ENCODE measurements at places on chromosomes 4 and X. TPM values are rescaled to one million over a fixed set of nuclear protein-coding genes. Genes with fewer than 3 reads are reported as not detected.

The MAP7D2 gene
- 0.12 TPM for total RNA-seq

The RAB28 gene
- 15.6 TPM for total RNA-seq

The HPGDS gene
- total RNA-seq = not detected

The SULT1B1 gene
- 4.5 TPM for total RNA-seq

The PPBP gene
- total RNA-seq = not detected

The MAGEA4 gene
- total RNA-seq = not detected

DNA sequence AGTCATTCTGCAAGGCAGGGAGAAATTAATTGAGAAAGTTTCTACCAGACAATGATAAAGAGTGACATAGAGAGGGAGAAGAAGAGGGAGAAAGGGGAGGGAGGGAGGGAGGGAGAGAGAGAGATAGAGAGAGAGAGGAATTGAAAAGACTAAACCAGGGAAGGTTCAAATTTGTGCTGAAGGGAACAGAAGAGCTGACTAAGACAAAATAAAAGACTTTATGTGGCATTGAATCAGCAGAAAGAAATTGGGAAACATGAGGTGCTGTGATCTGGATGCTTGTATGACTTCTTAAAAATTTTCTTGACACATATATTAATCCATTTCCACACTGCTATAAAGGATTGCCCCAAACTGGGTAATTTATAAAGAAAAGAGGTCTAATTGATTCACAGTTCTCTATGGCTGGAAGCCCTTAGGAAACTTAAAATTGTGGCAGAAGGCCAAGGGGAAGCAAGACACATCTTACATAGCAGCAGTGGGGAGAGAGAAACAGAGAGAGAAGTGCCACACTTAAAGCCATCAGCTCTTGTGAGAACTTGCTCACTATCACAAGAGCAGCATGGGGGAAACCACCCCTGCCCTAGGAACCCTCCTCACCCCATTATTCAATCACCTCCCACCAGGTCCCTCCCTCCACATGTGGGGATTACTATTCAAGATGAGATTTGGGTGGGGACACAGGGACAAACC, 13.5 kb upstream of the CXCL6 start:
- H3K4me1 ChIP-seq = no peaks in the 10 kb centered on the region
- no peaks in the 10 kb centered on the region for H3K36me3 ChIP-seq
- H3K27ac ChIP-seq = no peak overlapping the region
- H3K27me3 ChIP-seq = no peaks in the 10 kb centered on the region
- H3K4me3 ChIP-seq = no peak overlapping the region

DNA sequence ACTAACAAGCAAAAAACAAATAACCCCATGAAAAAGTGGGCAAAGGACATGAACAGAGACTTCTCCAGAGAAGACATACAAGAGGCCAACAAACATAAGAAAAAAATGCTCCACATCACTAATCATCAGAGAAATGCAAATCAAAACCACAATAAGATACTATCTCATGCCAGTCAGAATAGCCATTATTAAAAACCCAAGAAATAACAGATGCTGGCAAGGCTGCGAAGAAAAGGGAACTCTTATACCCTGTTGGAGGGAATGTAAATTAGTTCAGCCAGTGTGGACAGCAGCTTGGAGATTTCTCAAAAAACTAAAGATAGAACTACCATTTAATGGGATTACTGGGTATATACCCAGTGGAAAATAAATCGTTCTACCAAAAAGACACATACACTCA, 79.6 kb downstream of the MAPK10 start:
- no peak for DNase-seq
- no peaks in the 10 kb centered on the region for H3K36me3 ChIP-seq
- peaks cover 12% of the 10 kb centered on the region for H3K27me3 ChIP-seq
- no peak overlapping the region for H3K4me3 ChIP-seq
- no peak overlapping the region for H3K27ac ChIP-seq

- DNase-seq = no peak
- H3K27ac ChIP-seq = no peak overlapping the region
- no peaks in the 10 kb centered on the region for H3K36me3 ChIP-seq
- H3K27me3 ChIP-seq = peaks cover 22% of the 10 kb centered on the region
- H3K4me3 ChIP-seq = no peak overlapping the region
Measured at GRCh38 chrX:153649915-153650782, 3.1 kb downstream of the DUSP9 start.

- no peaks in the 10 kb centered on the region for H3K27me3 ChIP-seq
- H3K4me3 ChIP-seq = no peak overlapping the region
- no peak for DNase-seq
- no peak overlapping the region for H3K27ac ChIP-seq
- H3K36me3 ChIP-seq = no peaks in the 10 kb centered on the region
Measured at GRCh38 chr4:141080668-141081067, 52.6 kb downstream of the RNF150 start.

GRCh38 chr4:34964613-34965012, 1279.7 kb downstream of the ARAP2 start:
- H3K27ac ChIP-seq = no peak overlapping the region
- DNase-seq = no peak
- H3K4me1 ChIP-seq = no peaks in the 10 kb centered on the region
- H3K36me3 ChIP-seq = no peaks in the 10 kb centered on the region

DNA sequence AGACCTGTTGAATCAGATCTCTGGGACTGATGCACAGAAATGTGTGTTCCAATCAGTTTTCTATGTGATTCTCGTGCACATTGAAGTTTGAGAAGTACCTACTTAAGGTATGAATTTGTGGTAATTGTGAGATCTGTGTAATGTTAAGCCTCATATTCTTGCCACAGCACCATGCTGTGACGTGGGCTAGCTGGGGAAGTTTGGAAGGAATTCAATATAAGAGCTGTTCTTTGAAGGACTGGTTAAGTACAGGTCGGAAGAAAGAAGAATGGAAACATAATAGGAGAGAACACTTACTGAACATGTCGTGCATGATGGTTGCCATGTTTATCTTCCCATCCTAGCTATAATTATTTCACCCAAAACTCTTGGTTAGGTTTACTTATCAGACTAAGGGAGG, 79.7 kb upstream of the CXXC4 start:
- H3K36me3 ChIP-seq = no peaks in the 10 kb centered on the region
- H3K27ac ChIP-seq = no peak overlapping the region
- DNase-seq = no peak
- H3K4me1 ChIP-seq = no peaks in the 10 kb centered on the region
- no peaks in the 10 kb centered on the region for H3K27me3 ChIP-seq

GRCh38 chrX:22481436-22481835, 208.7 kb downstream of the CBLL2 start:
- H3K27ac ChIP-seq = no peak overlapping the region
- no peaks in the 10 kb centered on the region for H3K27me3 ChIP-seq
- H3K4me3 ChIP-seq = no peak overlapping the region
- H3K4me1 ChIP-seq = no peaks in the 10 kb centered on the region

DNA sequence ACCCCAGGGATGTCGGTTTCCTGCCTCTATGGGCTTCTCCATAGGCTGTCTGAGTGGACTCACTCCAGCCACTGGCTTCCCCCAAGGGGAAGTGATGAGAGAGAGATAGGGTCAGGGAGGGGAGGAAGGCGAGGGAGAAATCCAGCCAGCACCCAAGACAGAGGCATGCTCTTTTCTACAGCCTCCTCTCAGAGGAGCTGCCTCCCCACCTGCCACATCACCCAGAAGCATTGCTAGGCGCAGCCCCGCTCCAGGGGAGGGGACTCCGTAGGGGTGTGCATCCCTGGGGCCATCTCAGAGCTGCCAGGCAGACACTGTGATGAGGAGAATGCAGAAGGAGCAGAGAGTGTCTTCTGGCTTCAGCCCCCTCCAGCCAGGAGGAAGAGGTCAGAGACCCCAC, 109.5 kb upstream of the NKX1-1 start:
- no peak for DNase-seq
- no peak overlapping the region for H3K27ac ChIP-seq
- H3K4me1 ChIP-seq = no peaks in the 10 kb centered on the region
- H3K4me3 ChIP-seq = no peak overlapping the region
- peaks cover 6% of the 10 kb centered on the region for H3K27me3 ChIP-seq
- H3K36me3 ChIP-seq = no peaks in the 10 kb centered on the region

- no peaks in the 10 kb centered on the region for H3K4me1 ChIP-seq
- no peaks in the 10 kb centered on the region for H3K36me3 ChIP-seq
- no peak for DNase-seq
Measured at GRCh38 chr4:24896056-24896455, 16.8 kb downstream of the CCDC149 start.

- H3K27ac ChIP-seq = no peak overlapping the region
- no peaks in the 10 kb centered on the region for H3K4me1 ChIP-seq
- no peak overlapping the region for H3K4me3 ChIP-seq
- H3K36me3 ChIP-seq = no peaks in the 10 kb centered on the region
Measured at GRCh38 chr4:167645358-167645757, 411.1 kb upstream of the SPOCK3 start.

- H3K36me3 ChIP-seq = no peaks in the 10 kb centered on the region
- H3K4me1 ChIP-seq = no peaks in the 10 kb centered on the region
- no peak overlapping the region for H3K4me3 ChIP-seq
- no peak for DNase-seq
- no peak overlapping the region for H3K27ac ChIP-seq
Measured at GRCh38 chr4:9924750-9925149, 96.5 kb downstream of the SLC2A9 start.

Data from activated T-cell treated with anti-CD3 and anti-CD28 coated beads, Interleukin-2, amount 50 U/mL, for 72 hours (primary cell).